ENCODE measurements at places on chromosomes 2 and 18. TPM values are rescaled to one million over a fixed set of nuclear protein-coding genes. Genes with fewer than 3 reads are reported as not detected.

The PLCD4 gene
- total RNA-seq: not detected

The HOXD4 gene
- not detected for total RNA-seq

The SS18 gene
- total RNA-seq: 63.8 TPM

The KCMF1 gene
- total RNA-seq: 47.6 TPM

The FLACC1 gene
- 1.2 TPM for total RNA-seq

The VWC2L gene
- total RNA-seq: not detected

The CAPN10 gene
- 88.3 TPM for total RNA-seq

The PAIP2B gene
- total RNA-seq: 1.8 TPM

The NOSTRIN gene
- total RNA-seq: 5.1 TPM

The UCN gene
- total RNA-seq: 4.9 TPM

The PLEK gene
- total RNA-seq: not detected

The SERPINB4 gene
- not detected for total RNA-seq

The LIMS3 gene
- total RNA-seq: 2.0 TPM

The SH2D6 gene
- 0.08 TPM for total RNA-seq

The NPHP1 gene
- 0.92 TPM for total RNA-seq

The ITGAV gene
- 33.7 TPM for total RNA-seq

The PIEZO2 gene
- total RNA-seq: not detected

The DSEL gene
- 0.47 TPM for total RNA-seq

The VAMP5 gene
- total RNA-seq: 10.4 TPM

The NCKAP5 gene
- 0.03 TPM for total RNA-seq

The MOGAT1 gene
- not detected for total RNA-seq

GRCh38 chr2:222318712-222319585 lies 20.2 kb upstream of the PAX3 start:
- DNase-seq: peak; percentile 41

DNA sequence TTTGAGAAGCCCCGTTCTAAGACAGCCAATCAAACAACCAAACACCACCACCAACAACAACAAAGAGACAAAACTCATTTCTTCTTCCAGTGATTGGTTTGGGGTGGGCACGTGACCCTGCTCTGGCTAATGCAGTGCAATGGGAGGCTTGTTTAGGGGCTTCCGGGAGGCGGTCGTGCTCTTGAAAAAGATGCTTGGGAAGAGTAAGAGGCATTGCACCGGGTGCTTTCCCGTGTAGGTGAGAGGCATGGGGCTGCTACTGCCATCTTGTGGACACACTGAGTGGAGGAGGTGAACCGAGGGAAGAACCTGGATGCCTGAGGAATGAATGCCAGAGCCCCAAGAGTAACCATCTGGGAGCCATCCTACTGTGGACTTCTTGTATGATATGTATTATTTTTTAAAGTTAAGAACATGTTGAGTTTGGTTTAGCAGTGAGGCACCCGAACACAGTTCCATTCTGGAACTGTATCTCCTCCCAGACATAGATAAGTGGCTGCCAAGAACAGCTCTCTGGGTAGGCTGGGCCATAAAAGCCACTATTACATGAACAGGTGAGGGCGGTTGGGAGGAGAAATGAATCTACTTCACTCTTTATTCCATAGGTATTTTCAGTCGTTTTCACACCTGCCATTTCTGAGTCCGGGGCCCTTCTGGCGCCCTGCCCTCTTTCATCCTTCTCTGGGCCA lies 19.1 kb upstream of the ARHGAP25 start:
- peak; percentile 67 for DNase-seq

GRCh38 chr2:236805800-236806531 lies 236.3 kb downstream of the ACKR3 start:
- no peak for DNase-seq

GRCh38 chr2:204655101-204655500 lies 109.8 kb downstream of the PARD3B start:
- DNase-seq: no peak

DNA sequence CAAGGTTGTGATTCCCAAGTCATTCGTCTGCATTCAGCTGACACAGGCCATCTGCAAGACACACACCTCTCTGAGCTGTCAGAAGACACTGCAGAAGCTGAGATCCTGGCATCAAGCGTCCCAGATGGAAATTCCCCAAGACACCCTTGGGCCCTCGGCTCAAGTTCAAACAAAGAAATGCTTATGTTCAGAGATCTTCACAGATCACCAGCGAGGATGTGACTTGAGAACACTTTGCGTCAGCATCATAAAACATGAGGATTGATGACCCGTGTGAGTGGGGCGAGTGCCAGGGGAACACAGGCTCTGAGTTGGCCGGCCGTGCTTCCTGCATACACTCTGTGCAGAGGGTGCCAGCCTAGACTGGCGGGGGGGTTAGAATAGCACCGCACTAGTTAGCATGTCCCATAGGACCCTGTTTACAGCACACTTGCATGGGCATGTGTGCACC lies 36.8 kb downstream of the KCNIP3 start:
- peak; percentile 50 for DNase-seq

DNA sequence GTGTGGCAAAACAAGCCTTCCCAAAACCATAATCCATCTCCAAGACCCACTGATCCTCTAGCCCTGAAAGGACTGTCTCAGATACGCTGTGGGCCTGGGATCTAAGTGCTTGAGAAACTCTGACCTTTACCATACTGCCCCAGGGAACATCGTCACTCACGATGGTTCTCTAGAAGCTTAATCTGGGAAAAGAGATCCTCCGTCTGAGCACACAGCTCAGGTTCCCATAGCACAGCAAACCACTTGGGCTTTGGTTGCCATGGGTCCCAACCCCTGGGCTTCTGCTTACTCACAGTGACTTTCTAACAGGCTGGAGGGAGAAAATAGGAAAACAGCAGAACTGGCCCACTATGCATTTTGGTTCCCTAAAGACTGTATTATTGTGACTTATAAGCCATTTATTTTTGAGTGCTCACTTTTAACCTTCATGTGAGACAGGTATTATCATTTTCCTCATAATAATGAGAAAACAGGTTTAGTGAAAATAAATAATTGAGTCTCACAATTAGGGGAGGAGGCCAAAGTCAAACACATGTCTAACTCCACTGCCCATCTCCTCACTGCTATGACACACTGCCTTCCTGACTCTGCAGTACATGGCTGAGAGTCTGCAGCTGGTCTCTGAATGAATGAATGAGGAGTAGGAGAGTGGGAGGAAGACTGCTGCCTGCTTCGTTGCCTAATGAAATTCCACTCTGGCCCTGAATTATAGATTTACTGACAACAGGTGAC lies 46.7 kb downstream of the REEP1 start:
- DNase-seq: no peak

- no peak for DNase-seq
These were observed 274.9 kb upstream of the TCF4 start for GRCh38 chr18:55862693-55863390.

DNA sequence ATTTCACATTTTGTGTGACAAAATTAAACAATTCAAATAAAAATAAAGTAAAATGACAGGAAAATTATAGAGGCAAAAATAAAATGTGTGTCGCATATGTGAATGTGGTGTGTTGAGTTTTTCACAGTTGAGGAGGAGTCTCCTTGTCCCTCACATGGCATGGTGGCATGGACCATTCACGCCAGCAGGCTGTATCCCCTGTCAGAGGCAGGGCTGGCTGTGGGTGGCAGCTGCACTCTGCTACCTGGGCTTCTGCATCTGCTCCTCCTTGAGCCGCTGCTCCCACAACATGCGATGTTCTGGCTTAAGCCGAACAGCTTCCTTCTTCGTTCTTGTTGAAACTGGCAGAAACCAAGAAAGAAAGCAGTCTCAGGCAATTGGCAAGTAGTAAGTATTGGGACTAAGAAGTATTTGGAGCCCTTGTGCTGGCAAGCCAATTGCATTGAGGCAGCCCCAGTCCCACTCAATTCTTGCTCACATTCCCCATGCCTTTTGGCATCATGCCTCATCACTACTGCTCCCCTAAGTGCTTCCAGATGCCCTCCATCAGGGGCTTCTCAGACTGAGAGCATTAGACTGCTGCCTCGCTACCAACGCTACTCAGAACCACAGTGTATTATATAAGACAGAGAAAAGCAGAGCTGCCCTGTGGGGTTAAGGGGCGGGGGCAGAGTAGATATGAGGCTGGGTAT lies 177.9 kb upstream of the NABP1 start:
- DNase-seq: no peak

- DNase-seq: no peak
These were observed 17.5 kb upstream of the ILKAP start for GRCh38 chr2:238220892-238221521.

GRCh38 chr2:3204031-3204821 lies 173.4 kb downstream of the EIPR1 start:
- DNase-seq: no peak

GRCh38 chr2:213766465-213766901 lies 482.2 kb downstream of the SPAG16 start:
- no peak for DNase-seq

DNA sequence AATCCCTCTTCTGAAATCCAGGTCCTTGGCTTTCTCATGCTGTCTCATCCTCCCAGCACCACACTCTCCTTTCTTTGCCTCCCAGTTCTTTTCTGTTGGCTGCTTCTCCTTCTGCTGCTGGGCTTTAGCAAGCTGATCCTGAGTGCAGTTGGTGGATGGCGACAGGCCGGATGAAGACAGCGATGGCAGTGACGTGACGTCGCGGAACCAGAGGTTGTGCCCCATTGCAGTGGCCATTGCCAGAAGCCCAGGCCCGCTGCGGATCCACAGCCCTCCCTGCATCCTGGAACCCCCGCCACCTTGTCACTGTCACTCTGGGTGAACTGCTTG lies 75.2 kb downstream of the EIPR1 start:
- no peak for DNase-seq

- DNase-seq: peak; percentile 57
These were observed 245.0 kb downstream of the PTGR3 start for GRCh38 chr18:74963820-74964446.

GRCh38 chr2:709138-709765 lies 32.0 kb upstream of the TMEM18 start:
- DNase-seq: no peak

- DNase-seq: no peak
These were observed 110.7 kb upstream of the PTPRM start for GRCh38 chr18:7456376-7456775.

DNA sequence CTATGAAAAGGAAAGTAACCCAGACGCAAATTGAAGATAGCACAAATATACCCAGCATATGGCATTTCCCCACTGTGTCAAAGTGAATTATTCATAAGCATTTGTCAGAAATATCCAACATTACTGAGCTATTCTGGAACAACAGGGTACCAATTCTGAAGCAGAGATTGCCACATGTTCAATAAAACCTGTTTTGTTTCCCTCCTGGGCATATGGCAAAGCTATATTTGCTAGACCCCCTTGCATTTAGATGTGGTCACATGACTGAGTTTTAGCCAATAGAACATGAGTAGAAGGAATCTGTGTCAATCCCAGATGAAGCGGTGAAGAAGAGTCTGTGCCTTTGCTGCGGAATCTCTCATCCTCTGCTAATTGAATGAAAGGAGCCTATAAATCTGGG lies 296.4 kb upstream of the DLGAP1 start:
- DNase-seq: no peak

- no peak for DNase-seq
These were observed 160.7 kb downstream of the FSHR start for GRCh38 chr2:48993576-48993975.

DNA sequence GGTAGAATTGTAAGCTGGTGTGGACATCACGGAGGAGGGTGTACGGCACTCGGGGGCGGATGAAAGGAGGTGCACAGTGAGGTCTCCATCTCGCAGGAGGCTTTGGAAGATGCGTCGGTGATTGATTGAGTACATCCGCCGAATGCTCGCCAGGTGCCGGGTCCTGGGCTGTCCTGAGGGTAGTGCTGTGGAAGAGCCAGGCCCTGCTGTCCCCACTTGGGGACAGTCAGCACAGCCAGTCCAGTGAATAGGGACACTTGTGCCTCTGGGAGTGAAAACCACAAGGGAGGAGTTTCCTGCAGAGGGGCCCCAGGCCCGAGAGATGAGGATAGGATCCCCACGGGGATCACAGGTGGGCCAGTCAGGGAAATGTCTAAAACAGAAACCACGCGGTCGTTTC lies 28.1 kb downstream of the MLPH start:
- DNase-seq: no peak

DNA sequence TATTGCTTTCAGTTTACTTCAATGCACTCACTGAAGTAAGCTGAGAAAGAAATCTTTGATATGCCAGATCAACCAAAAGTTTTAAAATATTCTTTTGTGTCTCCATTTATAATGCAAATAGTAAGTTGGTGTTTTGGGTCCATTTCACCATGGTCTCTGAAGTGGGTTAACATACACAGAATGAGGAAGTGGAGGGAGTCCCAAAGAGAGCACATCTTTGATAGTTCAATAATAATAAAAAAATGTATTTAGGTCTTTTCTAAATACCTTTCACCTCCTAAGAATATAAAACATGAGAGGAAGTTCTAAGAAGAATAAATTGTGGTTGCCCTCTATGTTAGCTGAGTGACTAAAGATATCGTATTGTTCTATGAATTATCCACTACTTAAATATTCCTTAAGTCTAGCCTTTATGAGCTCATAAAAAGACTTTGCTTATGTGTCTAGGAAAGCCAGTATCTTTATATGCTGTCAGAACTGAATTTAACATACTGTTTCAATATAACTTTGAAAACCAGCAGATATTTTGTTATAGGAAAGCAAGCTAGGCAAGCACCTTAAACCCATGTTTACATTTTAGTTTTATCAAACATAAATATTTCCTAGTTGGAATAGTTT lies 148.7 kb upstream of the ZEB2 start:
- DNase-seq: no peak

- no peak for DNase-seq
These were observed 534.5 kb downstream of the TDRD15 start for GRCh38 chr2:21658269-21658668.

- DNase-seq: no peak
These were observed 48.2 kb upstream of the ALPP start for GRCh38 chr2:232330068-232330999.

GRCh38 chr2:204177977-204178522 lies 241.5 kb downstream of the ICOS start:
- DNase-seq: peak; percentile 56

DNA sequence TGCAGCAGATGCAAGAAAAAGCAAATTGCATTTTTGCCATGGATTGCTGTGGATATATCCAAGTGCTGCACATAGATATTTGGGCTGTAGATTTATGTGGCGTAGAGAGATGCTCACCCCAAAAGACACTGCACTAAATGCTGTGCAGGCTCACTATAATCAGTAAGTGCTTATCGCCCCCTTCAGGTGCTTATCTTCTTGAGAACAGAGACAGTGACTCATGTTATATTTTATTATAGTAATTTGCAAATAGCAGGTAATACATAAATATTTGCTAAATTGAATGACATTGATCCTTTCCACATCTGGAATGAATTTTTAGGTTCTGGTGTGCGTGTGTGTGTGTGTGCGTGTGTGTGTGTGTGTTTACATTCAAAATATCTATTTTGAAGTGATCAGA lies 36.8 kb upstream of the PLEKHM3 start:
- DNase-seq: peak; percentile 62

GRCh38 chr2:206341396-206341795 lies 66.9 kb downstream of the ZDBF2 start:
- no peak for DNase-seq

DNA sequence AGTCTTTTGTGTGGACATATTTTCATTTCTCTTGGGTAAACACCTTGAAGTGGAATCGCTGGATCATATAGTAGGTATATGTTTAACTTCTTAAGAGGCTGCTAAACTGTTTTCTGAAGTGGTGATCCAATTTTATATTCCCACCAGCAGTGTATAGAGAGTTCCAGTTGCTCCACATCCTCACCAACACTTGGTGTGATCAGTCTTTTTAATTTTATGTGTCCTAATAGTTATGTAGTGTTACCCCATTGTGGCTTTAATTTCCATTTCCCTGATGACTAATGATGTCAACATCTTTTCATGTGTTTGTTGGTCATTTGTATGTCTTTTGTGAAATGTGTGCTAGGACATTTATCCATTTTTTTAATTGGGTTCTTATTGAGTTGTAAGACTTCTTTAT lies 56.9 kb downstream of the DGKD start:
- no peak for DNase-seq
